NCI-H1930 (cell line): ENCODE measurements at places on chromosomes 16 and 17.

GRCh38 chr16:6019490-6019991 lies 921.9 kb upstream of the EEF2KMT start:
- DNase-seq: no peak

GRCh38 chr16:55948230-55948629 lies 73.1 kb upstream of the CES5A start:
- DNase-seq: no peak

- no peak for DNase-seq
Observed at GRCh38 chr17:11121341-11121985, 119.5 kb upstream of the SHISA6 start.

DNA sequence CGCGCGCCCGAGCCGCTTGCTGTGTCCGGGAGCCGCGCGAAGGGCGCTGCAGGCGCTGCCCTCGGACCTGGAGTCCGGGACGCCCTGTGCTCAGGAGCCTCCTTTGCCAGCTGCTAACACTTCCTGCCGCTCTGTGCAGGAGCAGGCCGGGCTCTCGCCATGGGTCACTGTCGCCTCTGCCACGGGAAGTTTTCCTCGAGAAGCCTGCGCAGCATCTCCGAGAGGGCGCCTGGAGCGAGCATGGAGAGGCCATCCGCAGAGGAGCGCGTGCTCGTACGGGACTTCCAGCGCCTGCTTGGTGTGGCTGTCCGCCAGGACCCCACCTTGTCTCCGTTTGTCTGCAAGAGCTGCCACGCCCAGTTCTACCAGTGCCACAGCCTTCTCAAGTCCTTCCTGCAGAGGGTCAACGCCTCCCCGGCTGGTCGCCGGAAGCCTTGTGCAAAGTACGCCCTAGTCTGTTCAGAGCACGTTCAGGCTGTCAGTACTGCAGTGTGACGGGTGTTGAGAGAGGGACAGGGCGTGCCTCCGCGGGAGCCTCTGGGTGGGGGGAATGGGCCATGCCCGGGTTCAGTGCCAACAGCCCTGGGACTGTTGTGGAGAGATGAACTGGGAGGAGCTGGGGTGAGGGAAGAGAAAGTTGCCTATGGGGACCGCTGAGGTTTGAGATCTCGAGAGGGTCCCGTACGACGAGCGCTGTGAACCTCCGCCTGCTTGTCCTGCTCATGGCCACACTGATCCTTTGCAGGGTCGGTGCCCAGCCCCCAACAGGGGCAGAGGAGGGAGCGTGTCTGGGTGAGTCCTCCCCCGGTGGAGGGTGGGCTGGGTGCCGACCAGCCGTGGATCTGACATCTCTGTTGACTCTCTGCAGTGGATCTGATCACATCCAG lies 1.3 kb downstream of the ZNF276 start:
- no peak for DNase-seq

GRCh38 chr17:77507111-77507885 lies 366.5 kb downstream of the SEC14L1 start:
- no peak for DNase-seq

DNA sequence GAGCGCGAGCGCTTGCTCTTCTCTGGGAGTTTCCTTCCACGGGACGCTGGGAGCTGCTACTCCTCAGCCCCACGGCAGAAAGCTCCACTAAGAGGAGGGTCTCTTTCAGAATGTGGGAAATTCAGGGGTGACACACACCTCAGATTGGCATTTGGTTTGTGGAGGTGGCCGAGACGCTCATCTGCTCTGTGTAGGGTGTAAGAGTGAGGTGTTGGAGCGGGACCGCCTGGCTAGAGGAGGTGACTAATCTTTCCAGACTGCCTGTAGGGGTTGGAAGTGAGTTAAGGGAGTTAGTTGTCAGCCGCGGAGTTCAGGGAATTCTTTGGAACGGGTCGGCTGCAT lies 735 bp downstream of the PSMD11 start:
- DNase-seq: no peak

- no peak for DNase-seq
Observed at GRCh38 chr17:45896803-45897693, 2.7 kb downstream of the MAPT start.

GRCh38 chr16:57388359-57389086 lies 16.0 kb upstream of the CCL17 start:
- no peak for DNase-seq

DNA sequence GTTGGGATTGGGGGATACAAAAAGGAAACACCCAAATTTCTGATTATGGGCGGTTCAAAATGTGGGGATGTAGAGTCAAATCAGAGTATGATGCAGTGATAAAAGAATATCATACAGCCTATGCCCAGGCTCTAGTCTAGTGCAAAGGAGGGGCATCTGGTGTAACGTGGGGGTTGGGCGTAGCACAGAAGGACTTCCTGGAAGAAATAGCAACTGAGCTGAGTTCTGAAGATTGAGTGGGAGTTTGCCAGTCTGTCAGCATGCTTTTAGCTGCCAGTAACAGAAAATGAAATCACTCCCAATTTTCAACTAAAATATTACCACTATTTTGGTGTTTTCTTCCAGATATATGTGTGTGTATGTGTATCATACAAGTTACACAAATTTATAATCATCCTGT lies 196.9 kb downstream of the SPECC1 start:
- DNase-seq: no peak

- no peak for DNase-seq
Observed at GRCh38 chr17:58626905-58627304, 64.9 kb downstream of the TEX14 start.

DNA sequence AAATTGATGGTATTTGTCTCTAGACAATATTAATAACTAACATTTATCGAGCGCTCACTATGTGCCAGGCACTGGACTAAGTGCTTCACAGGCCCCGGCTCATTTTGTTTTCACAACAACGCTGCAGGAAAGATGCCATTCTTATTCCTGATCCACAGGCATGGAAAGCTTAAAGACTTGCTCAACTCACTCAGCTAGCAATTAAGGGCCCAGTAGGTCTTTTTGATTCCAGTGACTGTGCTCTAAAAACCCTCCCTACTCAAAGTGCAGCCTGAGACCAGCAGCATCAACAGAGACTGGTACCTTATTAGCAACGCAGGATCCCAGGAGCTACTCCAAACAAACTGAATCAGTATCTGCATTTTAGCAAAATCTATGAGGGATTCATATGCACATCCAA lies 35.3 kb downstream of the CUEDC1 start:
- DNase-seq: no peak

- peak; percentile 60 for DNase-seq
Observed at GRCh38 chr16:12819126-12820117, 15.7 kb upstream of the CPPED1 start.

DNA sequence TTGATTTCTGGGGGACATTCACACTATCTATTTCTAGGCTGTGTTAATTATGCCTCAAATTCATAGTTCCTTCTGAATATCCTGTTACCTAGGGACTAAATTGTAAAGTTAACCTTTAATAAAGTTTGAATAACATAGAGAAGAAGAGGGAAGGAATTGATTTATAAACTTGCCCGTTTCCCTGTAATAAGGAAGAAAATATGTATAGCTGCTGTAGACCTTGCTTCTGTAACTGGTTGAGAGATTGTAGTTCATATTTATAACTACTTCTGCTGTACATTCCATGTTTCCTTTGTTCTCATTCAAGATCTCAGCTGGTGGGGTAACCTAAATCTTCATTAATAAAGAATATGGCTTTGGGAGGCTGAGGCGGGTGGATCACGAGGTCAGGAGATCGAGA lies 19.2 kb downstream of the NF1 start:
- DNase-seq: no peak

DNA sequence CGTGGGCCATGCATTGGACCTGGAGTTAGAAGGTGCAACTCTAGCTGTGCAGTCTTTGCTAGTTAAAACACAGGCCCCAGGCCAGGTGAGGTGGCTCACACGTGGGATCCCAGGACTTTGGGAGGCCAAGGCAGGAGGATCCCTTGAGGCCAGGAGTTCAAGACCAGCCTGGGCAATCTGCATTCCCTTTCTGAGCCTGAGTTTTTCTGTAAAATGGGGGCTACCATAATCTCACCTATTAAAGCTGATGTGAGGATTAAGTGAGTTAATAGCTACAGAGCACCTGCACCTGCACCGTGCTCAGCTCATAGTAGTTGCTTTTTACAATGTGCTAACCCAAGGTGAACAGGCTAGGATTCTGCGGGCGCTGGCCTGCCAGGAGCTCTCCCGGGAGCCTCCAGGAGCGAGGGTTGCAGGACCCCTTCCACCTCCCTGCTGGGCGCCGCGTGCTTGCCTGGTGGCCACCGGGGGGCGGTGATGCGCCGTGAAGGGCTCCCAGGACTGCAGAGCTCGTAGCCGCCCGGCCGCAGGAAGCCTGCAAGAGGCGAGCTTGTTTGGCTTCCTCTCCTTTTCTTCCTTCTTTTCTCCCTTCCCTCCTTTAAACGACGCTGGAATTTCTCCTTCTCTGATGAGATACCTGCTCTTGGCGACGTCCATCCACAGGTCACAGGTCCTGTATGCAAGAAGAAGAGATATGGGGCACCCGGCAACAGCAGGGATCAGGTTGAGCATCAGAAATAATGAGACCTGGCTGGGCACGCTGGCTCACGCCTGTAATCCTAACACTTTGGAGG lies 51.3 kb downstream of the ZFP90 start:
- peak; percentile 30 for DNase-seq

- DNase-seq: no peak
Observed at GRCh38 chr17:5541610-5542202, 42.6 kb downstream of the NLRP1 start.

DNA sequence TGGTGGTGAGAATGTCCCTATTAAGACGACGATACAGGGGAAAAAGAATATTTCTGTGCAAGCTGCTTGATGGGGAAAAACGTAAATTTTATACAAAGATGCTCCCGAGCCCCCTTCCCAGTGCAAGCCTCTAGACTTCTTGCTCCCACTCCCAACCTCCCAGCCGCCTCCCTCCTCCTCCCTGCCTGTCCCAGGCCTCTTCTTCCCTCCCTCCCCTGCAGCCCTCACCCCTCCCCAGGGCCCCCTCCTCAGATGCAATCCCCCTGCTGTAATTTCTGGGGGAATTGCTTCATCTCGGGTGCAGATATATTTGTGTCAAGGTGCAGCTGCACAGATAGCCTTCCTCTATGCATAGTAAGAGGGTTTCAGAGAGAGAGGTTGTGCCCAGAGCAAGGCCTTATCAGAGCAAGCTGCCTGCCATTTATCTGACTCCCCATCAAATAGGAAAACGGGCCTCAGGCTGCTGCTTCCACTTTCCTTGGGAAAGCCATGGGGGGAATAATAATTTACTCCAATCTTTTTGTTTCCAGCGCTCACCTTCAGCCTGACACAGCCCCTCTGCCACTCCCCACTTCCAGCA lies 47.4 kb upstream of the LHX1 start:
- DNase-seq: no peak

GRCh38 chr16:89378947-89379771 lies 111.2 kb downstream of the ANKRD11 start:
- DNase-seq: no peak

DNA sequence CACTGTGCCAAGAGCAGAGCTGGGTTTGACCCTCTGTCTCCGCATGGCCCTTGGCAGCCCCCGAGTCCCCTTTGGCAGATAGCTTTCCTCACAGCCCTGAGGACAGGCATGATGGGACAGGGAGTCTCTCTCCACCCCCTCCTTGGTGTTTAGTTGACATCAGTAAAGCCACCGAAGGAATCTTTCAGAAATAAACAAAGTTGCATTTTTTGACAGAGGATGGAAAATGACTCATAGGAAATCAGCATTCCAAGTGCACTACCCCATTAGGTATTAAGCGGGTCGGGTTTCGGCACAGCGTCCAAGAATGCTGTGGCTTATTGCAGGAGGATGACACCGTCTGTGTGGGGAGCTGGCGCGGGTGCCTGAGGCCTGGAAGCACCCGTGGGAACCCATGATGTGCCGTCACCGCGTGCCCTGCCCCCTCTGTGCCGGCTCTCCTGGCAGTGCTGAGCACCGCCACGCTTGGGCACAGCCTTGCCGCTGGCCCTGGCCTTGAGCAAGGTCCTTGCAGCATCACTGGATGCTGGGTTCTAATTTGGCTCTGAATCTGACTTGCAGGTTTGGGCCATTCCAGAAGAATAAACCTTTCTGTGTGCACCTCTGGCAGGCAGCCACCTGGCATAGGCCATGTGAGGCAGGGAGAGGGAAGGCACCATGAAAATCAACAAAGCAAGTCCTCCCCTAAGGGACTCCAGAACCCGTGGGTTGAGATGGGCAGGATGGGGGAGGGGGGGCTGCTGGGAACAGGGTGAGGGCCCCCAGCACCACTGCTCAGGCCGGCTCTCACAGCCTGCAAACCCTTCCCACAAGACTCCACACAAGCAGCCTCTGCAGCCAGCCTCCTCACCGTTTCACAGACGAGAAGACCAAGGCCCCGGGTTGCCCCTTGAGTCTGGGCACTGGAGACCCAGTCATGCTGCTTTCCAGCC lies 50.5 kb upstream of the ZNF469 start:
- no peak for DNase-seq

- DNase-seq: no peak
Observed at GRCh38 chr17:82947051-82947991, 107.5 kb upstream of the ZNF750 start.

DNA sequence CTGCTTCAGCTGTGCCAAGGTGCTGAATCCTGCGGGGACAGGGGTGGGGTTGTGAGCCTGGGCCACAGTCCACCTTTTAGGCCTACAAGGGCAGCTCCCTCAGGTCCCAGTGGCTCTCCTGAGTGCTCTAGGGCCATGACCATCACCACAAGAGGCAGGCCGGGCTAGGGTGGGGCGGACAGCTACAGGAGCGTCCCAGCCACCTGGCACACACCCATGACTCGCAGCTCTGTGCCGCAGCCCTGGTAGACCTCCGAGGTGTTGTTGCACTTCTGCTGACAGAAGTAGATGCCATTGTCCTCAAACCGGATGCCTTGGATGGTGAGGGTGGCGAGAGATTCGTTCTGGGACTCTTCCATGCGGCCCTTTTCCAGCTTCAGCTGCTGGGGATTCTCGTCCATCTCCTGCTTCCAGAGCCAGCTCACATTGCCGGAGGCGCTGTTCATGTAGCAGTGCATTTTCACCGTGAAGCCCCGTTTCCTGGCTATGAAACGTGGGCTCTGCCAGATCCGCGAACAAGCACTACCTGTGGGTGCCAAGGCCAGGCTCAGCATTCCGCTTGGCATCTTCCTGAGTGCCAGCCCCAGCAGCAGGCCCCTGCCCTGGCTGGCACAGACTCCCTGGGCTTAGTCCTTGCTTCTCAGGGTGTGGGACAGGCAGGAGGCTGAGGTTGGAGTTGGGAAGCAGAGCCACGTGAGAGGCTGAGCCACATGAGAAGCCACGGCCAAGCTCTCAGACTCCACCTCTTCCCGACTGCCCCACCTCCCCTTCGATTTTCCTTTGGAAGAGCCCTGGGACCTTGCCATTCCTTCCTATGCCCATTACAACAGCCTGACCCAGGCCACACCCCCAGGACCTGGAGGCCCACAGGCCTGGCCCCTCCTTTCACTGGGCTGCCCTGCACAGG lies 2.0 kb downstream of the CD79B start:
- DNase-seq: no peak
